ENCODE measurements at places on chromosomes 5 and 9.
A peak's percentile ranks its signal among the peaks of the same experiment; 100 is the strongest.

DNA sequence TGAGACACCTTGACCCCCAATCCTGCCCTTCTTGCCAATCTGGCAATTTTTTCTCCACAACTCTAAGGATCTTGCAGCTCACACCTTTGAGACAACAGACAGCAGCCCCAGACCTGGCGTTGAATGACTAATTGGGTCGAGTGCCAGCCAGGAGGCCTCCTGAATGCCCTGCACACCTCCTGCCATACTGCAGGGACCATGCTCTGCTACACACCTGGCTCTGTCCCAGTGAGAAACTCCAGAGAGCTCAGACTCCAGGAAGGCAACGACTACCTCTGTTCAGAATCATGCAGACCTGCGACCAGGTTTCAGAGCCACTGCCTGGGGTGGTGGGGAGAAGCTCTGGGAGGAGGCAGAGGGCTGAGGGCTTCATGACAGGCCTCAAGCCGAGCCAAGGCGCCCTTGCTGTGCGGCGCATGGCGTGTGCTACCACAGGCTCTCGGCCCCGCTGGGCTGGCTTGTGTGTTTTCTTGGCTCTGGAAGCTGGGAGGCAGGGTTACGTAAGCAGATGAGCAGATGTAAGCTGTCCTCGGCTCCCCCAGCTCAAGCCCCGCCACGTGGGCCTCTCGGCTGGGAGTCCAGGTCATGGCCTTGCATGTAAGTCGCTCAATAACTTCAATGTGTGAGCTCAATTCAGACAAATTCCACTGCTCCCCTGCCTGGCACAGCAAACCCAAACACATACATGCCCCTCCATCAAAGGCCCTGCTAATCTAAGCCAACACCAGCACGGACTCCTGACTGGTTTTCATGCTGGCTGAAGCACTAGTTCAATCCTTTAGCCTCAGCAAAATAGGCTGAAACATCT lies 27.5 kb downstream of the B4GALT1 start:
- no peak for DNase-seq

GRCh38 chr5:157471709-157472108 lies 11.7 kb downstream of the NIPAL4 start:
- peak; percentile 11 for DNase-seq

DNA sequence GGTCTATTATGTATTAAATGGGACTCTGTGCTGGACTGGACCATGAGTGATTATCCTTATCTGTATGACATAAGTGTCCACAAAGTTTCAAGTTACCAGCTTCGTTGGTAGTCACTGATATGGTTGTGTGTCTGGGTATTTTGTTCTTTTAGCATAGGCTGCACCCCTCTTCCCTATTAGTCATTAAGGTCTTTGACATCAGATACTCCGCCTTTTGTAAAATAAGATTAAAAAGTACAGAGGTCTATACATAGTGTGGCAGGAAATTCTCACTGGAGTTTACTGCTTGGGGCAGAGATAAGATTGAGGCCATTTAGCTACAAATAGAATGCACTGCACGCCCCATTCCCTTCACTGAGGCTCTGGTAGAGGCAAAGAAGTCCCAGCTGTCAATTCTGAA lies 99.4 kb downstream of the TMEM215 start:
- DNase-seq = no peak

DNA sequence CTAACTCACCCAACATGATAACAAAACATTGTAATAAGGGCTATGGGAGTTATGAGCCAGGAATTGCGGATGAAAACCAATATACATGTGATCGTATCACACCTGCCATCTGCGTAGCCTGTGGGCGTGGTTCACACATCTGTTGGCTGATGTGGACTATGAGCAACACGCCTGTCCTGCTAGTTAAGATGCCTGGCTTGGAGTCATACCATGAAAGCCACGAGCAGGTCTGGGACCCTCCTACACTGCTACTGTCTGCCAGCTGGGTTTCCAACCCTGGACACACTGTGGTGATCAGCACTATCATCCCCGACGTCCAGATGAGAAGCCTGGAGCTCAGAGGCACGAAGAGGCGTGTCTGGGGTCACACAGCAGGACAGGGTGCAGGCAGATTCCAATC lies 40.2 kb downstream of the STK10 start:
- no peak for DNase-seq

GRCh38 chr9:129027685-129028191 lies 393 bp downstream of the SH3GLB2 start:
- DNase-seq = peak; percentile 85

Data from NCI-H1417 (cell line).